HCEC 1CT (cell line): ENCODE measurements at places on chromosomes 12 and 14.

DNA sequence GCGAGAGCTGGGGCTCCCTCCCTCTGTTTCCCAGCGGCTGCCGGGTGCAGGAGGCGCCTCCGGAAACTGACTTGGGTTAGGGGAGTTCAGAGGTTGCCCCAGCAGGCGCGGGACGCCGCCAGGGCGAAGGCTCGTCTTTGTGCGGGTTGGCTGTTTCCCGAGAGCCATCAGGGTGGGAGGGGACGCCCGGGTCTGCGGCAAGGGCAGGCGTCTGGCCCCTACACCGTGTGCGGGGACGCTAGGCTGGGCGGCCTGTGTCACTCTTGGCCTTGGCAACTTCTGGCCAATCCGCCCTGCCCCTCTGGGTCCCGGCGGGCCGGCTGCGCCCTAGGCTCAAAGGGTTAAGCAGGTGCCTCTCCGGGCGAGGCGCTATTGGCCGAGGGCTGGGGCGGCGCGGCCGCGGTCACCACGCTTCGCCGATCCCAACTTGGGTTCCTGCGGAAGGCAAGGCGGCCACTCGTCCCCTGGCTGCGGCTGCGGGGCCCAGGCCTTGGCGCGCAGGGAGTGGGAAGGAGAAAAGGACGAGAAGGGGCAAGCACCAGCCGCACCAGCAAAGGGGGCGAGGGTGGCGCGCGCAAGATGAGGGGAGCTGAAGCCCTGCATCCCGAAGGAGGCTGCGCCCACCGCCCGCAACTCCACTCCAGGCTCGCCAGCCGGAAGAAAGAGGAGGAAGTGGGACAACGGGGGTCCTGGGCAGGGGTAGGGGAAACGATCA lies 5.6 kb upstream of the NPAS3 start:
- no peak for DNase-seq

DNA sequence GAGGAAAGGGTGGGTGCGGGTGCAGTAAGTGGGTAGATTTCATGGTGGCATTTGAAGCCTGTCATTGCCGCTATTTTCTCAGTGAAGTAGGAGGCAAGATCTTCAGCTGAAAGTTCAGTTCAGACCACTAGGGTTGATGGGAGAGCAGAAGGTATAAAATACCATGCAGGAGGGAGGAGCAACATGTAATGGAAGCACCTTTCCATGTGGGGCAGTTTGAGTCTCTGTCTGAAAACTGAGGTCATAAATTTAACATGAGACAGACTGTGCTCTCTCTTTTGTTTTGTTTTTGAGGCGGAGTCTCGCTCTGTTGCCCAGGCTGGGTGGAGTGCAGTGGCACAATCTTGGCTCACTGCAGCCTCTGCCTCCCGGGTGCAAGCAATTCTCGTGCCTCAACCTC lies 22.7 kb downstream of the LRRC74A start:
- no peak for DNase-seq

GRCh38 chr14:75970989-75971388 lies 10.8 kb downstream of the TGFB3 start:
- no peak for DNase-seq

- no peak for DNase-seq
Observed at GRCh38 chr14:43651896-43652295, 855.2 kb downstream of the FSCB start.

GRCh38 chr14:75165586-75166391 lies 10.6 kb downstream of the TMED10 start:
- DNase-seq: no peak

DNA sequence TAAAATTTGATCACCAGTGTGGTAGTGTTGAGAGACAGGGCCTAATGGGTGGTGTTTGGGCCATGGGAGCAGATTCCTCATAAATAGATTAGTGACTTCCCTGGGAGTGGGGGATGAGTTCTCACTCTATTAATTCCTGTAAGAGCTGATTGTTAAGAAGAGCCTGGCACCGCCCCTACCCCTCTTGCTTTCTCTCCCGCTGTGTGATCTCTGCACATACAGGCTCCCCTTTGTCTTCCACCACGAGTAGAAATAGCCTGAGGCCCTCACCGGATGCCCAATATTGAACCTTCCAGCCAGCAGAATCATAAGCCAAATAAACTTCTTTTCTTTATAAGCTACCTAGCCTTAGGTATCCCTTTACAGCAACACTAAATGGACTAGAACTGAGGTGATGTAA lies 31.9 kb upstream of the CAND1 start:
- no peak for DNase-seq

- no peak for DNase-seq
Observed at GRCh38 chr12:31813305-31813704, 84.5 kb upstream of the AMN1 start.

DNA sequence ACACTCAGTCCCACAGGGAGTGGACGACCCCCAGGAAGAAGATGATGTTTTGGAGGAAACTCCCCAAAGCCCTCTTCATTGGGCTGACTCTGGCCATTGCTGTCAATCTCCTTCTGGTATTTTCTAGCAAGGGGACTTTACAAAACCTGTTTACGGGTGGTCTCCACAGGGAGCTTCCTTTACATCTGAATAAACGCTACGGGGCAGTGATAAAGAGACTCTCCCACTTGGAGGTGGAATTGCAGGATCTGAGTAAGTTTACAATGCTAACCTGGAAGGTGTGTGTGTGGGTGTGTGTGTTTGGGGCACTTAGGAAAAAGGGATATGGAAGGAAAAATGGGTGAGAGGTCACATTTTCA lies 416 bp downstream of the GALNT8 start:
- DNase-seq: no peak

DNA sequence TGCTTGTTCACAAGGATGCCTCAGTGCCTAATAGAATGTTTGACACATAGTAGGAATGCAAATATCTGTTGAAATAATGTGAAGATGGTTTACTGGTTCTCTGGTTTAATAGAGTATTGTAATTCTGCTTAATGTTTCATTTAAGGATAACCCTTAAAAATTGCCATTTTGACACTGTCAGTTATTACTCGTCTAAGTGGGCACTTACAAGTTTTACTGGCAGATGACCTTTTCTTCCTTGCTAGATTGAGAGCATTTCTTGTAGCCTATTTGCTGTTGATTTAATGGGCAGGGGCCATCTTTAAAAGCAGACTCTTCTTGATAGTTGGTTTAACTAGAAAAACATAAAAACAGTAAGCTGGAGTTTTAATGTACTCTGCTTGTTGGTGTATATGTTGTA lies 1.9 kb downstream of the TMEM263 start:
- no peak for DNase-seq

DNA sequence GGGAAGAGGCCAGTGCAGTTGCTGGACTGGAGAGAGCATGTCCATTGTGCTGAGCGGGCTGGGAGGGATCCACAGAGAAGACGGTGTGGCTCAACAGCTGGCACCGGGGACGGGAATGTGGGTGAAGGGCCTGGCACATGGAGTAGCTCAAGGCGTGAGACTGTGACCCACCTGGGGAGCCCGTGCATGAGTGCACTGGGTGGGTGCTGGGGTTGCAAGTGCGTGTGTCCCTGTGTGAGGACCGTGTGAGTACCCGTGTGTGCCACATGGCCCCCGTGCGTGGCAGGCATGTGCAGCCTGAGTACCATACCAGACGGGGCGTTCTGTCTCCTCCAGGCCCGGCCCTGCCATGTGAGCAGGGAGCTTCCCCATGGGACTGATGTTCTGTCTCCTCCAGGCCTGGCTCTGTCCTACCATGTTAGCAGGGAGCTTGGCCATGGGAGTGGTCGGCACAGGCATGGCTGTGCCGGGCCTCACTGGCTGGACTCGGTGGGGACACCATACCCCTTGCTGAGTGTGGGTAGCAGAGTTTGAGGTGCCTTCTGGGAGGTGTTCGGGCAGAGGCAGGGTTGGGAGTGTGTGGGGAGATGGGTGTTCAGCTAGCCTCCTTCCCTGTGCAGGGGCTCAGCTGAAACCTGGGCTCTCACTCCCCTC lies 234.4 kb downstream of the TMEM121 start:
- DNase-seq: no peak

DNA sequence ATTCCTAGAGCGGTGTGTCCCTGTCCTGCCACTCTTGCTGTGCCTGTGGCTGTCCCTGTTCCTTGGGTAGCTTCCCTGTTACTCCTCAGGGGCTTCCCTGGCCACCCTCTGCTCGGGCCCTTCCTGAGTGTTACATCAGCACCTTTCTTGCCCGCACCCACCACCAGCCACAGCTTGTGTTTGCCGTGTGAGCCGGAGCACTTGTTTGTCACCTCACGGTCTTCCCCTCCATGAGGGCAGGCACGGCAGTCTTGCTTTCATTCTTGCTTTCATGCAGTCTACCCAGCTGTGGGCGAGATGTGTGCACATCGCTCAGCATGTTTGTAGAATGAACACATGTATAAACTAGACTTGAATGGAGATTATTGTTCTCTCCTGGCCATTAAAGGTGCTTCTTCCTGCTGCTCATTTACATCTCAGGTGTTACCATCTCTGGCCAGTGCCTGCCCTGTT lies 42.0 kb downstream of the TRAF3 start:
- DNase-seq: no peak

DNA sequence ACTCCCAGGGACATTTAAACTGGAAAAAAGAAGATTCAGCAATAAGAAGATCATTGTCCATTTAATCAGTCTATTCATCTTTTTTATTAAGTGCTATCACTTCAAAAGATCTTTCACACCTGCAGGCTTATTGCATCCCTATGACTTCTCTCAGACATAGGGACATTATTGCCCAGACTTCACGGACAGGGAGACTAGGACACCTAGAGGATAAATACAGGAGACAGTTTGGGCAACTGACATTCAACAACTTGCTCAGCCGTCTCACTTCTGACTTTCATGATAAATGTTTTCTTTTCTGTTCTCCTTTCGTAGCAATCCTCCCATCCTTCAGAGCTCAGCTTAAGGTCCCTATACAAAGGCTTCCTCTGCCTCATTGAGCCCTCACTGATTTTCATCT lies 84.3 kb downstream of the TMEM30B start:
- DNase-seq: peak; percentile 41

GRCh38 chr12:2552000-2552756 lies 242.6 kb upstream of the FKBP4 start:
- DNase-seq: no peak

DNA sequence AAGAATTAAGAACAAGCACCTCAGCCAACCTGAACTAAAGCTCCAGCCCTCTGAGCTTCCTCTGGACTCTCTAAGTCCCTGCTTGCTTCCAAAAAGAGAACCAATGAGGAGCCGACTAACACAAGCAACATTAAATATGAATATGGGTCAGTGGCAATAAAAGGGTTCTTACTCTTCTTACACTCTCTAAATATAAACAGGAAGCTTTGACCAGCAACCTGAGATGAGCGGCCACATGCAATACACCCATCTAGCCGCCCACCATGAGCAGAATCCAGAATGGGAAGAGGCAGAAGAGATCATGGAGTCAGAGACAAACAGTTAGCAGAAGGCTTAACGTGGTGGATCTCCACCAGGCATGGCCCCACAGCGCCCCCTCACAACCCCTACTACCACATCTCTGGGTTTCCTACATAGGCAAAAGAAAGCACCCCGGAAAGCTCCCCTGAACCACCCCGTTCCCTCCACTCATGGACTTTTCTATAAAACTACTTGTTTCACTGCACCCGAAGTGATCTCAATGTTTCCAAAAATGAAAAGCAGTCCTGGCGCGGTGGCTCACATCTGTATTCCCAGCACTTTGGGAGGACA lies 59.4 kb downstream of the TTC7B start:
- DNase-seq: no peak

- DNase-seq: no peak
Observed at GRCh38 chr14:91732439-91732838, 553 bp upstream of the CATSPERB start.

DNA sequence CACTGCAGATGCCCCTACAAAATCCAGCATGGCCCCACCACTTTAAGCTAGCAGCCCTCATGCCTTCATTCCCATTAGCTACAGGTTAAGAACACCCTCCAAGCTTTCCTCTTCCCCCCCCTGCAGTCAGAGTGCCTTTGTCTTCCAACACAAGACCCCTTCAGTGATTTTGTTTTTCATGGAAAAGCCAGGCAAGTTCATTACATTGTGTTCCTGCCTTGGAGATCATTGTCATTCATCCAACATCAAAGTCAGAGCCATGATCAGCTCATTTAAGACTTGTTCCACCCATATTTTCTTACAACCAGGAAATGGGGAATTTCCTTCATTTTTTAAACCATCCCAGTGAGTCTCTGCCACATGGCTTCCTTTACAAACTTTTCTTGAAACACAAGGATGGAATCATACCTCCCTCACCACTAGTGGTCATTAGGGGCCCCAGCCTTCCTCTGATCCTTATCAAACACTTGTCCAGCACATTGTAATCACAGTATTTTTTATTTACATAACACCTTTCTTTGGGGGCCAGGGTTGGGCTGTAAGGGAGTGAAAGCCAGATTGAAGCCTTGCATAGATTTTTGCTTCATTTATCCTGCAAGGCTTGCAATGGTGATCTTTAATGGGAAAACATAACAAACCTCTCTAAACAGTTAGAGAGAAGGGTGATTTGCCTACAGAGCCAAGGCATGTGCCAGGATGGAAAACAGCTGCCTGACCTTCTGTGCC lies 765.3 kb downstream of the MED13L start:
- no peak for DNase-seq

GRCh38 chr14:75022655-75023054 lies 19.9 kb downstream of the EIF2B2 start:
- peak; percentile 18 for DNase-seq

DNA sequence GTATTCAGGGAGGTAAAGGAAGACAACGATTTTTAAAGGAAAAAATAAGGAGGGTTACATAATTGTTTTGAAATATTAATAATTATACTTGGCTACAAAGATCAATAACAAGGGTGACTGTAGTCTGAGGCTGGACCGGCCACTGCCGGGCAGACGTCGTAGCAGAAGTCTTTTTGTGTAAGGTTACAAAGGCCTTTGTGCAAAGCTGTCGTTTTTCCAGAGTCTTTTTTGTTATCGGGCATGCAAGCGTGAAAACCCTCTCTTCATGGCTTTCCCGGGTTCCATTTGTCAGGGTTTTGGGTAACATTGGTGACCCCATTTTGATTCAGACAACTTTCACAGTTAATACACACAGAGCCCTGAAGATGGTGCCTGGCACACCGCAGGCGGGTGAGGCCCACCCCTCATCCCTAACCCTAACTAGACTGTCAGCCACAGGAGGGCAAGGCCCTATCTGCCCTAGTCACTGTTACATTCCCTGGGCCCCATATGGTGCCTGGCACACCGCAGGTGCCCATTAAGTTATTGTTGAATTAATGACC lies 31.3 kb downstream of the RILPL1 start:
- DNase-seq: no peak

GRCh38 chr14:55354500-55354899 lies 57.1 kb downstream of the ATG14 start:
- DNase-seq: peak; percentile 26

DNA sequence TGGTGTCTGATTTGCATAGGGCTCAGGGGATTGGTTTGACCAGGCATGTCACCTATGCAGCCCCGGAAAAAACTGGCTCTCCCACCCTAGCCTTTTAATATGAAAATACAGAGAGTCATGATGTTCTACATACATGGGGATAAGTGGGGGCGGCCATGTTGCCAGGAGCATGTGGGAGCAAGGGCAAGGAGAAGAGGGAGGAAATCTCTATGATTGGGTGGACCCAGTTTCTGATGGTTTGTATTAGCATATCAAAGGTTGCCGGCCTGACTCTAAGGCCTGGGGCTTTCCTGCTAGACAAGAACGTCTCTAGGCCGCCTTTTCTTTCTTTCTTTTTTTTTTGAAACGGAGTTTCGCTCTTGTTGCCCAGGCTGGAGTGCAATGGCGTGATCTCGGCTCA lies 123.4 kb upstream of the CPSF6 start:
- DNase-seq: no peak

GRCh38 chr14:28603606-28604005 lies 163.0 kb upstream of the FOXG1 start:
- DNase-seq: peak; percentile 27

GRCh38 chr14:38089123-38089522 lies 118.6 kb upstream of the SSTR1 start:
- DNase-seq: no peak
